ELF-1 (cell line): ENCODE measurements at places on chromosomes 1 and 21.

GRCh38 chr1:240706150-240706935 is 94.4 kb upstream of the GREM2 start:
- DNase-seq = no peak

- DNase-seq = no peak
Observed at GRCh38 chr21:15240848-15241247, 176.0 kb upstream of the NRIP1 start.

DNA sequence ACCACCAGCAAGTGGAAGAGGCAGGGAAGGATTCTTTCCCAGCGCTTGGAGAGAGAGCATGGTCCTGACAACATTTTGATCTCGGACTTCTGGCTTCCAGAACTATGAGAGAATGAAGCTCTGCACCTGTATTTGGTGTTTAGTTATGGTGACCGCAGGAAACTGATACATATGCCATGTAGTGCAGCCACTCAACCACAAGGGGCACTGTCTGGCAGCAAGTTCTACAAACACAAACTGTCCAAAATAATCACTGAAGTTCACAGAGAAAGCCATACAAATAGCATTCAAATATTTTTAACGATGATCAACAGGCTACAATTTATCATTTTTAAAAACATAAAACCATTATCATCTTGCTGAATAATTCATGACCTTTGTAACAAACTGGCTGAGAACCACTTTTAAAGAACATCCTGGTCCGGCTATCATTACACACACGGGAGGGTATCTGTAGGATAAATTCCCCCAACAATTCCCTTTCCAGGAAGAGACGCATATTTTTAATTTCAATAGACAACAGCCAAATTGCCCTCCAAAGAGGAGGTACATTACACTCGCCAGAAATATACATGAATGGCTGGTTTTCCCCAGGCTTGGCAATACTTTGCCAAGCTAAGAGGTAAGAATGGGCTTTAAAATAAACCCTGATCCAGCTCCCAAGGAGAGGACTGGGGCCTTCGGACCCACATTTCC is 9.2 kb upstream of the CBR3 start:
- no peak for DNase-seq

GRCh38 chr1:179583771-179584320 is 7.8 kb upstream of the TDRD5 start:
- no peak for DNase-seq

DNA sequence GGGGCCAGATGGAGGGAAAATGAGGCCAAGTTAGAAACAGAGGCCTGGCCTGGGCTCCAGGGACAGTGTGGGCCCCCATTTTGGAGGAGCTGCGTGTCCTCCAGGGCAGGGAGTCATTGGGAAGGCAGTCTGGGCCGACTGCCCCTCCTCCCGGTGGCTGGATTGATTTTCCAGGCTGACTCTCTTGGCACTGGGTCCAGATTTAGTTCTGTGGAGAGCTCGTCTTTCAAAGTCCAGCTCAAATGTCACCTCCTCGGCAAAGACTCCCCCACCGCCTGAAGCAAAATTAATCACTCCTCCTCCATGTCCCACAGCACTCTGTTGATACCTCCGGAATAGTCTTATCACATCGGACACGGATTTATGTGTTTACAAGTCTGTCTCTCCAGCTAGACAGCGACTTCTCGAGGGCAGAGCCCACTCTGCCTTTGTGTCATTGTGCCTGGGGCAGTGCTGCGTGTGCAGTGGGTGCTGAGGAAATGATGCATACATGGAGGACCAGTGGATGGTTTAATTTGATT is 175.1 kb downstream of the CAMTA1 start:
- no peak for DNase-seq

- DNase-seq = no peak
Observed at GRCh38 chr1:223775054-223775453, 62.7 kb downstream of the CAPN2 start.
